ENCODE measurements at places on chromosomes 13 and 19.

GRCh38 chr19:33756177-33756576 is 40.5 kb upstream of the KCTD15 start:
- no peak for DNase-seq

- peak; percentile 45 for DNase-seq
These were observed 774 bp downstream of the SLC25A15 start for GRCh38 chr13:40790154-40790616.

DNA sequence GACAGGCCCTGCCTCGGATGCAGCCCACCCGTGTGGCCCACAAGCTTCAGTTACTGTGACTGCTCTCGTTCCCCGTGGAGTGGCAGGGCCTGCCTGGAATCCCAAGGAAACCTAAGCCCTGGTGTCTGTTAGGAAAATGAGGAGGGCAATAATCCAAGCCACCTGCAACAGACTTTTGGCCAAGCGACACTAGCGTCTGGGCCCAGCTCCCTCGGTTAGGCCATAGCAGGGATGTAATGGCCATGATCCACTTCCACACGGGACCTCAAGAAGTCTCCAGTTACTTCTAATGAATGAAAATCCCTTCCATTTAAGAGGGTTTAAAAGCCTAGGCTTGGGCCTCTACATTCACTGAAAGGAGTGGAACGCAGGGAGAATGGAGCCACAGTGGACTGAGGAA is 8.9 kb downstream of the ZC3H4 start:
- DNase-seq, result no peak

DNA sequence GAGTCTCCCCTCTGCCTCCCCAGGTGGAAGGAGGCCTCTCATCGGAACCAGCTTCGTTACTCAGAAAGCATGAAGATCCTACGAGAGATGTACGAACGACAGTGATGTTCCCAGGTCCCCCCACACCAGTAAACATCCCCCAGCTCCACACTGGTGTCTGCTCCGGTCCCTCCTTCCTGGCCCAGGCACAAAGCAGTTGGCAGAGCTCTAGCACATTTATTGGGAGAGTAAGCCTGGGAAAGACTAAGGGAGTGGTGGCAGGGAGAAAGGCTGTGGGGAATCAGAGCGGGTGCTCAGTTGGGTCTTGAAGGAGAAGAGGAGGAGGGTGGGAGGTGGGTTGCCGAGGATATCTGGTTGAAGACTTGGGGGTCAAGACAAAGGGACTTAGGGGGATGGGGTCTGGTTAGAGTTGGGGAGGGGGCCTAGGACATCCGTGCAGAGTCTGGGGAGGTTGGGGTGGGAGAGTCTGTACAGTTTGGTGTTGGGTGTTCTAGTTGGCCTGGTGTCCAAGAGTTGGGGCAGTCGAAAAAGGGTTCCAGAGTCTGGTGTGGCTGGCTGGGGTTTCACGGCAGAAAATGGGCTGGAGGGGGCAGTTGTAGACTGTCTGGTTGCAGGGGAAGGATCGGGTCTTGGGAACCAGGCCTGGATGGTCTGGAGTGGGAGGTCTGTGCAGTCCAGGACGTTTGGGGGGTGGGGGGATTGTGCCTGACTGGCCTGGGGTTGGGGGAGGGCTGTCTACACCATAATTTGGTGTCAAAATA is 2.3 kb downstream of the HSPB6 start:
- DNase-seq, result no peak

DNA sequence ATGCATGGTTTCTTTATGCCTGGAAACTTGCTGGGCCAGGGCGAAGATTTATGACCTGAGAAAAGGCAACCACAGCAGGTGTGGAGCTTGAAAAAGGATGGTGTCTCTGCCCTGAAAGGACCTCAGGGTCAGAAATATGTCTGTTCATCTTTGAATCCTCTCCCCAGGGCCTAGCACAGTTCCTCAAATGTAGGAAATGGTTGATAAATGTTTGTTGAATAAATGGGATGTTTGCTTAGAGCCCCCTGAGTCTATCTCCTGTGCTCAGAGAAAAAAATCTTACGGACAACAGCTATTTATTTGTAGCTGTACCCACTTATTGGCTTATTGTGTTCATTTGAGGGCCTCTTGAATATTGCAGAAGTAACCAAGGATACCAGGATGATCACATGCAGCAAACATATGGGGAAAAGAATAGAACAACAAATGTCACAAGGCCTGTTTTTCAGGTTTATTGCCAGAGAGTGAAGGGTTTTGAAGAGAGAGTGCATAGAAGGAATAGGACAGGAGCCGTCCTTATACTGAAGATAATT is 114.5 kb downstream of the KLF5 start:
- DNase-seq, result no peak

DNA sequence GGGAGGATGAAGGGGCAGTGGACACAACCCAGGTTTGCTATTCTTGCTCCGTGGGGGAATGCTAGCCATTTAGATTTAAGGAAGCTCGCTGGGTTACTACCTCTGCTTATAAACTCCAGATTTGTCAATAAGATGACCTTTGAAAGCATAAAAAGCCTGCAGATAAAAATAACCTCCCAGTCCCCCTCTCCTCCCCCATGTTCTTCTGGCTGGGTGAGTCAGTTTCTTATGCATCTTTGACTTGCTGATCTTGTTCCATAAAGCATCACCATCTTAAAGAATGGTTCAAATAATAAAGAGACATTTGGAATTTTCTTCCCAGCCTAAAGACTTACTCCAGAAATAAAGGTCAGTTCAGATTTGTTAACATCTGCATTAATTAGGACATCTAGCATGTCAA is 118.3 kb upstream of the RNF113B start:
- no peak for DNase-seq

DNA sequence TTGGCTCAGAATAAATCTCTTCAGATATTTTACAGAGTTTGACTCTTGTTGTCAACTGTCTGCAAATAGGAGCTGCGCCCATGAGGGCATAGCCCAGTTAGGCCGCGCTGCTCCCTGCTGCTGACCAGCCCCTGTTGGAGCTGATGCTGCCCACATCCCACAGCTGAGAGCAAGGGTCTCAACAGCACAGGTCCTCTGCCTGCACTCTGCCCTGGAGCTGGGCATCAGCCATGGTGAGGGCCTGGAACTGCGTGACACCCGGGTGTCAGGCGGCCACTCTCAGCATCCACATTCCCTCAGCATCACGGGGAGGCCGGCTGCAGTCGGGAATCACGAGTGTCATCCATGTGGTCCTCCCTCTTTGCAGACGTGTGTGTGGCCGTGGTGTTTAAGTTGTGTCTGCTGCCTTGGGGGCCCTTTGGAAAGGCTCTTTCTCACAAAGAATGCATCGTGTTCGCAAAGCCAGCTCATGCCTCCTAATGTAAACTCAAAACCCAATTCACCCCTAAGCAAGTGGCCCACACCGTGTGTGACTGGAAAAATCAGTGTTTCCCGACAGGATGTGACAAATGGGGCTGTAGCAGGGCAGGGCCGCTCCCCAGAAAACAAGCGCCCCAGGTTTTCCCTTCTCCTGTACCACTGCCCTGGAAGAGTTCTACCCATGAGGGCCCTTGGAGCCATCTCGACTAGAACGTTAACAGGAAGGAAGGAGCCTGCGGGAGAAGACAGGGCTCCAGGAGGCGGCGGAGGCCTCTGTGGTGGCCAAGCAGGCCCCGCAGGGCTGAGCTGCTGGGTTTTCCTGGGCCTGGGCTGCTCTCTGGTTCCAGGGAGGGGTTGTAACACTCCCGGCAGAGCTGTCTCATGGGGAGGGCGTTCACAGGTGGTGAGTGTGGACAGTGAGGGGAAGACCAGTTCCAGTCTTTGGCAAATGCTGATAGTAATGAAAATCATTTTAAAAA is 20.3 kb downstream of the ATP11A start:
- DNase-seq, result no peak

DNA sequence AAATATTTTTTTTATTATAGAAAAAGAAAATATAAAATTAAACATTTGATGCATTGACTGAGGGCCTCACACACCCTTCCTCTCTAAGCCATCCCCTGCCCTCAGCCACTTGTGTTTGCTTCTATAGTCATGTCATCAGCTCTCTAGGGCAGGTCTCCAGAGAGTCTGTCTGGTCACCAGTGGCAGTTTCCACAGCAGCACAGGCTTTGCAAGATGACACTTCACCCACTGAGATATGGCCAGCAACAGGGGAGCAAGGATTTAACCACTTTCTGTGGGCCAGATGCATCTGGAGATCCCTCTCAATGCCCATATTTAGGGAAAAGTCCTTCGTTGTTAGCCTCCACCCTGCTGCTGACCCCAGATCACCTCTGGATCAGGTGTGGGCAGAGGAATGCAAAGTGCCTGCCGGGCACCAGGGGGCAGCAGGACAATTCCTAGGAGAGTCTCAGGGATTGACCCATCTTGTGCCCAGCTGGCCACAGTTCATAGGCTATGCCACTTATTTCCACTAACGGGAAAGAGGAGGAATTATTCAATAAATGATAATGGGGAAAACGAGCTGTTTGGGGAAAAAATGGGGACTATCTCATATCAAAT is 4.8 kb downstream of the ABCC4 start:
- peak; percentile 54 for DNase-seq

- DNase-seq, result no peak
These were observed 1.7 kb upstream of the FAM83E start for GRCh38 chr19:48616491-48617056.

GRCh38 chr13:29458419-29458818 is 137.1 kb downstream of the SLC7A1 start:
- no peak for DNase-seq

- peak; percentile 35 for DNase-seq
These were observed 4.9 kb downstream of the IRS2 start for GRCh38 chr13:109781384-109782065.

- DNase-seq, result no peak
These were observed 58.9 kb downstream of the UBL3 start for GRCh38 chr13:29791508-29791907.

GRCh38 chr13:50425772-50426171 is 410.5 kb downstream of the KCNRG start:
- DNase-seq, result no peak

DNA sequence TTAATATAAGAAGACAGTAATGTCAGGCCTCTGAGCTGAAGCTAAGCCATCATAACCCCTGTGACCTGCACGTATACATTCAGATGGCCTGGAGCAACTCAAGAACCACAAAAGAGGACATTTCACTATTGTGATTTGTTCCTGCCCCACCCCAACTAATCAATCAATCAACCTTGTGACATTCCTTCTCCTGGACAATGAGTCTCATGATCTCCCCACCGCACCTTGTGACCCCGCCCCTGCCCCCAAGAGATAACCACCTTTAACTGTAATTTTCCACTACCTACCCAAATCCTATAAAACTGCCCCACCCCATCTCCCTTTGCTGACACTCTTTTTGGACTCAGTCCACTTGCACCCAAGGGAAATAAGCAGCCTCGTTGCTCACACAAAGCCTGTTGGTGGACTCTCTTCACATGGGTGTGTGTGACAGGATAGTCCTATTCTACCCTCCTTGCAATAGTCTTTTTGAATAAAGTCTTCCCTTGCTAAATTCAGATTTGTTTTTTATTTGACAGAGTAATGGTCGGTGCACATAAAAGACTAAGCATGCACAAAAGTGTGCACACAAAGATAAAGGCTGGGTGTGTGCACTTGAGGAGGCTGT is 14.0 kb downstream of the CD70 start:
- DNase-seq, result no peak

GRCh38 chr13:25097426-25097825 is 1.5 kb downstream of the PABPC3 start:
- no peak for DNase-seq

- no peak for DNase-seq
These were observed 381.2 kb downstream of the ITGBL1 start for GRCh38 chr13:101833671-101834070.

- no peak for DNase-seq
These were observed 260.5 kb downstream of the RFC3 start for GRCh38 chr13:34078334-34078999.

DNA sequence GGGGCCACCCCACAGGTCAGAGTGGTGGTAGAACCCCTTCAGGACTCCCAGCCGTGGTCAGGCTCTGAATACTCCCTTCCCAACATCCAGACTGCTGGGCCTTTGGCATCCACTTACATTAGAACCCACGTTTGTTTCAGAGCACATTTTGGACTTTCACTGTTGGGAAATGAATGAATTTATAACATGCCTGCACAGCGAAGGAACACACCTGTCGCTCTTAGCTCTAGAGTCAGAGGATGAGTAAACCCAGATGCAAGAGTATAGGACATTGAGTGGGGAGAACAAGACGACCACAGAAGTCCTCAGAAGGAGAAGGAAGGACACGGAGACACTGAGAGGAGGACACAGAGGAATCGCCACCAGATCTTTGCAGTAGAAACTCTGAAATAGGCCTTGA is 30.9 kb downstream of the SHISA2 start:
- no peak for DNase-seq
